ENCODE measurements at places on chromosomes 3 and 15.

DNA sequence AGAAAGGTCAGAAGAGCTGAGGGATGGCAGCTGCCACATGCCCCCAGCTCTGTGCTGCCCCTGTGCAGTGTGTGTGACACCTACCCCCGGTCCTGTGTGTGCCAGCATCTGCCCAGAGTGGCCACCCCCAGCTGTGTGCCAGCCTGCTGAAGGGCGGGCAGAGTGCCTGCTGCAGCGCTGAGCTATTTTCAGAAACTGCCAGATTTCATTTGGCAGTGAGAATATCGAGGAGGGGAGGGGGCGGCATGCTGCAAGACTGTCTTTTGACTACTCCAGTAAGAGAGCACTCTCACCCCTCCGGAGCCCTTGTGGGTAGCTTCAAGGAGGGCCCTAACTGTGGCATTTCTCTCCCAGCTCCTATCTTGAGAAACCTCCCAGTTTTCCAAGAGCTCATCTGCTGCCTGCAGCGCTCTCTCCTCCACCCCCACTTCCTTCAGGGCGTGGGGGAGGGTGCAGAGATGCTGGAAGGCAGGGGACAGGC, 25.2 kb upstream of the DOCK3 start:
- no peak for DNase-seq

- DNase-seq: peak; percentile 59
Measured at GRCh38 chr15:70892912-70893560, 410 bp downstream of the LRRC49 start.

GRCh38 chr3:161096771-161097367, 8.3 kb downstream of the B3GALNT1 start:
- DNase-seq: peak; percentile 11

GRCh38 chr3:30581067-30581585, 25.3 kb upstream of the TGFBR2 start:
- DNase-seq: no peak

- no peak for DNase-seq
Measured at GRCh38 chr3:155495387-155495786, 201.9 kb upstream of the STRIT1 start.

DNA sequence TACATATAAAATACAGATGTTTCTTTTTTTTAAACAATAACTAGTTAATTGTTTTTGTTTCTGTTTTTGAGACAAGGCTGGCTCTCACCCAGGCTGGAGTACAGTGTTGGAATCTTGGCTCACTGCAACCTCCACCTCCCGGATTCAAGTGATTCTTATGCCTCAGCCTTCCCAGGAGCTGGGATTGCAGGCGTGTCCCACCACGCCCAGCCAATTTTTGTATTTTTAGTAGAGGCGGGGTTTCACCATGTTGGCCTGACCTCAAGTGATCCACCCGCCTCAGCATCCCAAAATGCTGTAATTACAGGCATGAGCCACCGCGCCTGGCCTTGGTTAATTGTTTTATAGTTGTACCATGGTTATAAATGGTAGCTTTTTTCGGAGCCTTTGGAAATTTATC, 72.3 kb downstream of the PIAS1 start:
- DNase-seq: peak; percentile 14

- DNase-seq: no peak
Measured at GRCh38 chr3:151210676-151211381, 7.8 kb upstream of the GPR171 start.

DNA sequence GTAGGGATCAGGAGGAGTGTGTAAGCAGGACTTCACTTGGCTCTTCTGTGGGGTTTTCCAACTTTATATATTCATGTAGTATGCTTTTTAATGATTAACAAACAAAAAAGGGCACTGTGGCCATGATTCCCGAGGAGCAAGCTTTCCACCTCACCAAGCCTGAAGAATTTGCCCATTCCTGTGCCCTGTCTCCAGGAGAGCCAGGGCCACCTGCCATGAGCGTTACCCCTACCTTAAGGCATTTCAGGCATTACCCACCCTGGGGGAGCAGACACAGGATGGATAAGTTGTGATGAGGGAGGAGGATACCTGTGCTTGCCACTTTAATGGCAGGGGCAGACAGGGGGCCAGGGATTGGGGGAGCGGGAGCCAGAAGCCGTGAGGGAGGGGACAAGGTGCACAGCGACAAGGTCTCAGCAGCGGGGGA, 3.0 kb downstream of the TRPM1 start:
- DNase-seq: no peak

DNA sequence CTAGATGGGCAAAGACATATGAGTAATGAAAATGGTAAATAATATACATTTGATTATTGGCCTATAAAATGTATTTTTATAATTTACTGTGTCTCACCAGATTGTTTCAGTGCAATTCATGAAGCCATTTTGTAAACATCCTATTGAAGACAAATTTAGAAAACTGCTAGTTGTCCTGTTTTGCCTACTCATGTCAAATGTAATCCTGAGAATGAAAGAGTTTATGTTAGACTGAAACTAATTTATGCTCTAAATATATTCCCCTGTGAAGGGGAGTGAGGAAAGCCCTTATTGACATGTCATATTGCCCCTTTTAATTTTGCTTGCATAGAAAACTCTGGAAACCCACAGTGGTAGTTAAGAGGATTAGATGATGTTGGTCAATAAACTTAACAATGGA, 610.0 kb downstream of the NAALADL2 start:
- DNase-seq: no peak

DNA sequence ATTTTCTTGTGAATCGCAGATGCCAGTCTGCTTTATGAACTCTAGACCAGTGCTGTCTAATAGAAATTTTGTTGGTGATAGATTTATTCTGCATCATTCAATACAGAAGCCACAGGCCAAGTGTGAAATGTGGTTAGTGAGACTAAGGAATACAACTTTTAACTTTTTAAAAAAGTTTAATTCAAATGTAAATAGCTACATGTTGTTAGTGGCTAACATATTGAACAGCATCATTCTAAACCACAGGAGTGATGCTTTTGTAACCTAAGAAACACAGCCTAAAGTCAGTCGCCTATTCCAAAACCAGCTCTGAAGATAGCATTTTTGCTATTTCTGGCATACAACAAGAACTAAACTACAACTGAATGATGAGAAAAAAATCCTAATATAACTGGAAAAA, 164.8 kb upstream of the CBLB start:
- no peak for DNase-seq

DNA sequence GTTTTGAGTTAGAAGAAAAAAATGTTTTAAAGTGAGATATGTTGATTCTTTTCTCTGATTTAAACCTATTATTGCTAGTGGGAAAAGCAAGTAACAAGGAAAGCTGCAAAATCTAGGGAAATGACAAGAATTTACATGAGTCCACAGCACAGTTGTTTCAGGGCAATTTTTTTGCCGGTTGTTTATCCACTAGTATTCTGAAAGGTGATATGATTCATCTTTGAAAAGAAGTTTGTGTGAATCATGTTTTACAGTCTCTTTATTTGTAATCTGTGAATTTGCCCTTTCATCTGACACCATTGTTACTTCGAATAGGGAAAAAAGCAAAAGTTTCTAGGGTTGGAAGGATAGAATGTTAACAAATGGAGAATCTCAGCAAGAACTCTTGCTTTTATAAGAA, 894.7 kb downstream of the OTOL1 start:
- DNase-seq: peak; percentile 47

DNA sequence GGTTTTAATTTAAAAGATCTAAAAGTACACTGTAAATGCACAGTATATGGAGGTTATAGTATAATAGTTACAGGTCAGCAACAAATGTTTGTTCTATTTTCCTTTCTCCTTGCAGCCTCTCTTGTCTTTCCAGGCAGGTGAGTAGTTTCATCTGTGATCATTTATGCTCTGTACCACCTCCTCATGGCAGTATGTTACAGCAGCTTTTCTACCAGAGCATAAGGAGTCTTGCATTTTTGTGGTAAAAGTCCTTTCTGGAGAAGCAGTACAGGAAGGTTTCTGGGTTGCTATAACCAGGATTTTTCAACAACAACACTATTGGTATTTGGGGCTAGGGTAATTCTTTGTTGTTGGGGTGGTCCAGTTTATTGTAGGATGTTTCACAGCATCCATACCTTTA, 59.5 kb downstream of the ZNF609 start:
- no peak for DNase-seq

- DNase-seq: no peak
Measured at GRCh38 chr15:75459581-75459980, 8.1 kb upstream of the SIN3A start.

- no peak for DNase-seq
Measured at GRCh38 chr3:39264053-39264452, 15.8 kb downstream of the CX3CR1 start.

DNA sequence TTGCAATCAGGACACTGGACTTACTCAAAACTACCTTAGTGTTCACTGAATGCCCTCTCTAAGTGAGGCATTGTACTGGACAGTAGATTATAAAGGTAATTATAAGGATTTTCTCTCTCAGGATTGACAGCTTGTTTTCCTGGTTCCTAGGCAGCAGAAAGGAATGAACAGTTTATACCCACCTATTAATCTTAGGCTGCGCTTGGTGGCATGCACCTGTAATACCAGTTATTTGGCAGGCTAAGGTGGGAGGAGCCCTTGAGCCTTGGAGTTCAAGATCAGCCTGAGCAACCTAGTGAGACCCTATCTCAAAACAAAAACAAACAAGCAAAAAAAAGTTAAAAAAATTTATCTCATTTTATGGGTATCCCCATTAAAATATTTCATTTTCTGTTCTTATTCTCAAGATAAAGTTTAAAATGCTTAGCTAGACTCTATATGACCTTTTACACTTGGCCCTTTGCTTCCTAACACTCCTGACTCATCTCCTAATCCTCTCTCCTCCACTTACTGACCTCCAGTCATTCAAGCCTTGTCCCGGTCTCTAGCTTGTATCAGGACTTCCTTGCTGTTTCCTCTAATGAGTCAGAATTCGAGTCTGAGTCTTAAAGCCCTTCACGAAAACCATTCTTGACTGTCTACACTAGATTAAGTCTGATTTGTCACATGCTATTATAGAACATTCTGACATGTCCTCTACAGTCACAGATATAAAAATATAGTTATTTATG, 348.6 kb downstream of the NLGN1 start:
- peak; percentile 16 for DNase-seq

DNA sequence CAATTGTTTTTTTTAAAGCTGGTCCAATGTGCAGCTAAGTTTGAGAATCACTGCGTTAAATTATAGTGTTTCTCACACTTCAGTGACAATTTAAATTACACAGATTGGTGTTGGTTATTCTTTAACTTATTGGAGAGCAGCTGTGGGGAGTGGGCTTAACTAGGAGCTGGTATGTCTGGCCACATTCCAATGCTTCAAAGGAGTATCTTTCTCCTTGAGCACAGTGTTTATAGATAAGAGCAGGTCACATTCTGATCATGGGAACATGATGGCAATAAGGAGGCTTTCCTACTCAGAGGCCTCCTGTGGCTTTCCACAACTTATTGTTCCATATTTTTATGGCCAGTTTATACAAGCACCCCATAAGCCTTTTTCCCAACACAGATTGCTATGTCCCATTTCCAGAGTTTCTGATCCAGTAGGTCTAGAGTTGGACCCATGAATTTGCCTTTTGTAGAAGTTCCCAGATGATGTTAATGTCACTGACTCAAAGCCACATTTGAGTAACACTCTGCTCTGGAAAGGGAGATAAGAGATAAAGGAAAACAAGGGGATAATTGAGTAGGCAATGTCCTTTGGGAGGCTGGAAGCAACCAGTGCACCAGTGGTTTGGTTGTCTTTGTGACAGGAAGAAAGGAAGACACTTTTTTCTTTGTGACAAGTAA, 33.0 kb upstream of the PLSCR4 start:
- no peak for DNase-seq

GRCh38 chr15:80967991-80968510, 21.6 kb downstream of the MESD start:
- DNase-seq: no peak

- no peak for DNase-seq
Measured at GRCh38 chr15:80977627-80978036, 12.0 kb downstream of the MESD start.

DNA sequence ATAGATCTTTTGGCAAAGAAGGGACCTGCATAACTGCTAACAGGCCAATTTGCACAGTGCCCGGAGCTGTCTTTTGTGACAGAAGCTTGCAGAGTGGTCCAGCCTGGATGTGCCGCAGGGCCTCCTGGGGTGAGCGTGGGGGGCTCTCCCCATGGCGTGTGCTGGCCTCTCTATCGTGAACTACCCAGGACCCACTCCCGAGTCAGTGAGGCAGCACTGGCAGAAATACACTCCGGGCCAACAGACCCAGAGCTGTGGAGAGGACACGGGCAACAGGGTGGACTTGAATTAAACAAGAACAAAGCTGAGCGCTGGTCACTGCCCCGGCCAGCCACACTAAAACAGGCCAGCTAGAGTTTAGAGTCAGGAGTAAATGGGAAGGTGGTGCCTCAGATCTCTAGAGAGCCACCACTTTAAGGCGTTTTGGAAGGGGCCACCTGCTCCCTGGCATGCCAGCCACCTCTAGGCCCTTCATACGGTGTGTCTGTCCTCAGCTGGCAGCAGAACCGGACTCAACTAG, 152.1 kb downstream of the KLF13 start:
- no peak for DNase-seq

DNA sequence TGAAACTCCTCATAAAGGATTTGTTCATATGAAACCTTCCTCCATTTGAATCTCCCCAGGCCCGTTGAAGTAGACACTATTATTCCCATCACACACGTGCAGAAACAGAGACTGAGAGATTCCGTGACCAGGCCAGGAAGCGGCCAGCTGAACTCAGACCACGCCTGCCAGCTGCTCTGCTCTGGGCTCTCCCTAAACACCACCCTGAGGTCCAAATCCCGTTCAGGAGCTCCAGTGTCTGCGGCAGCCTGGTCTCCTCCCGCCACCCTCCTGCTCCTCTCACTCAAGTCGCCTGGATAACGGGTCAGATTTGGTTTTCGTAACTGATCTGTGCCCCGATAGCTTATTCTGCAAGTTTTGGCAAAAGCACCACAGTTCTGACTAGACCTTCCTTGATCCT, 53.6 kb upstream of the SNRPA1 start:
- no peak for DNase-seq

DNA sequence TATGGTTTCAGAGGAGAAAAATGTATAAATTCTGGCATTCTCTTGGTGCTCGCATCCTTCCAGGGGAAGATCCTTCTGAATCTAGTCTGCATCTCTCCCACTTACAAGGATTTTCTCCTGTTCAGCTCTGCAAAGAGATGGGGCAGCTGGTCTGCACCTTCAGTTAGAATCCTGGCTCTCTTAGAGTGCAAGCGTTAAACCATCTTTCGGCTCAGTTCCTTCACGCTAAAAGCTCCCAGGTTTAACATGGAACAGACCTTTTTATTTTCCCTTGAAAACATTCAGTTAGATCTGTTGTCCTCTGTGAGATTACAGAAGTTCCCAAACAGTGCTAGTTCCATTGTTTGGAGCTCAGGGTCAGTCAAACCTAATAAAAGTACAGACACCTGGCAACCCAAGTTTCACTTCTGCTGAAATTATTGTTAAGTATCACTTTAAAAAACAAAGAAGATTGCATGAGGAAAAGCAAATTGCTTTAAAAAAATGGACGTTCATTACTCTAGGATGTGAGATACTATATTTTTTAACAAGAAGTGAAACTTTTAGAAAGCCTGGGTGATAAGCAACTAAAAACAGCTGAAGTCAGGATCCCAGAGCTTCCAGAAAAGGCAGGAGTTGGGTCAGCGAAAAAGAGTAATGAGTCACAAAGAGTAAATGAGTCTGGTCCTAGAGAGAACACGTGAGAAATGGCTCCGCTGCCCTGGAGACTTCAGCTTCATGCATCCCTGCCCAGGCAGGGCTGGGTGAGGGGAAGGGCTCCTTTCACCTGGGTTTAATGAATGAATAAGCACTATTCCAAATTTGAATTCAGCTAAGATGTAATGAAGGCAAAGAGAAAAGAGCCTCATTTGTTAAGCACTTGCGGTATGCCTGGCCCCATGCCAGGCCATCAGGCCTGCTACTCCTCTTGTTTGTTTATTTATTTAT, 63.3 kb downstream of the ABTB1 start:
- peak; percentile 44 for DNase-seq

Data from mammary epithelial cell (primary cell).